ENCODE measurements at places on chromosomes 3 and 15.

DNA sequence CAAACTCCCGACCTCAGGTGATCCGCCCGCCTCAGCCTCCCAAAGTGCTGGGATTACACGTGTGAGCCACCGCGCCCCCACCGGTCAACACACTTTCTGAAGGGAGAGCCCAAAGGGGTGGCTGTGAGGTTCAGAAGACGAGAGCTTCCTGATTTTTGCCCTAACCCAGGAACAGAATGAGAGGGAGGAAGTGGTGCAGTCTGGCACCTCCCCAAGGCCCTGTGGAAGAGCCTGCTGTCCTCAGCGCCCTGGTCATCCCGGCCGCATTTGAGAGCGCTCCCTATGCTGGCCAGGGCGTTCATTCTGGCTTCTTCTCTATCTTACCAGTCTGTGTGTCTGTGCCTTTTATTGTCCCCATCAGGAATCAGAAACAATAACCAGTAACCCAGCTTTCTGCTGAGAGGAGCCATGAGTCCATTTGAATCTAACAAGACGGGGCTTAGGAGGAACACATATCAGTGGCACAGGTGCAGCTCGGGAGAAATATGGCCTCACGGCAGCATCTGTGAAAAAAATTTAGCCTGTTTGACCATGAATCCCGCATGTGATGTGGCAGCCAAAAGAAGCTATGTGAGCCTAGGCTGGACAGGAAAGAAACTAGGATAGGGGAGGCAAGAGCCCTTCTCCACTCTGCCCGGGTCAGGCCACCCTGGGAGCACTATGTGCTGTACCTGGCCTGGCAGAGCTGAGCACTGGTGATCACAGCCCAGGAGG is 12.9 kb downstream of the BDH1 start:
- no peak for DNase-seq

- no peak for DNase-seq
Observed at GRCh38 chr15:34808016-34808415, 12.7 kb upstream of the ACTC1 start.

- DNase-seq: no peak
Observed at GRCh38 chr3:9469986-9470385, 72.6 kb downstream of the SETD5 start.

GRCh38 chr3:121692010-121692699 is 31.5 kb upstream of the HCLS1 start:
- no peak for DNase-seq

- no peak for DNase-seq
Observed at GRCh38 chr15:49064281-49064653, 18.0 kb upstream of the SECISBP2L start.

DNA sequence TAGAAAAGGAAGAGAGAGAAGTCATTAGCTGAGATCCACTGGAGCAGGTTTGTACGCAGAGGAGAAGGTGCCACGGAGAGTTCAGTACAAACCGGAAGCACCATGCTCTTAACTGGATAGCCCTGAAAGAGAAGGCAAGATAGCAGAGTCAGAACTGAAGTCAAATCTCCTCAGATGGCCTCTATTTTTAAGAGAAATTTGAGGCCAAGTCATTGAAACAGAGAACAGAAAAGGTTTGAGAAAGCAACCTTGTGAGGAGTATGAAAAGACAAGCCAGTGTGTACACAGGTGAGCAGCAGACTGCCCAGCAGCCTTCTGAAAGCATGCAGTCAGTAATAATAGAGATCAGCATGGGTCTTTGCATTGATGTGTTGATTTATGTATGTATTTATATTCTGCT is 66.1 kb upstream of the SPRED1 start:
- DNase-seq: no peak

- DNase-seq: no peak
Observed at GRCh38 chr15:100602823-100603393, 519 bp downstream of the ASB7 start.
